ENCODE measurements at places on chromosomes 12 and 14.

DNA sequence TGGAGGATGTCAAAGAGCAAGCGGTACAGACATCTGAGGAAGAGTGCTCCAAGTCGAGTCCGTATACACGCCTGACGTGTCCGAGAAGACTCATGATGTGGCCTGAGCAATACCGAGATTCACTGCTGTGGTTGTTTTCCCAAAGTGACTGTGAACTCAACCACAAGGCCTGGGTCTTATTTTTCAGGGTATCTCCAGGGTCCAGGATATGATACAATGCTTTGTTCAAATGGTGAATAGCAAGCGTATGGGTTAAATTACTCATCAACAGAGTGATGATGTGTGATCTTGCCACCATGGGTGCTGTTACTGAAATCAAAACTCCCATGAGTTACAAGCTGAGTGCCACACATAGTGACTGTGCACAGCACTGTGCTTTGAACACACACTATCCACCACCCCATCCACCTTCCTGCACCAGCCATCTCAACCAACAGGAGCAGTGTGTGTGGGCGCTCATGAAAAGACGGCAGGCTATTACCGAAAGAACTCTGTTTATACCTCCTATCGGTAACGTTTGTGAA lies 109.6 kb downstream of the BCAT1 start:
- DNase-seq, result no peak

- DNase-seq, result no peak
Observed at GRCh38 chr14:21454843-21455544, 929 bp downstream of the CHD8 start.

DNA sequence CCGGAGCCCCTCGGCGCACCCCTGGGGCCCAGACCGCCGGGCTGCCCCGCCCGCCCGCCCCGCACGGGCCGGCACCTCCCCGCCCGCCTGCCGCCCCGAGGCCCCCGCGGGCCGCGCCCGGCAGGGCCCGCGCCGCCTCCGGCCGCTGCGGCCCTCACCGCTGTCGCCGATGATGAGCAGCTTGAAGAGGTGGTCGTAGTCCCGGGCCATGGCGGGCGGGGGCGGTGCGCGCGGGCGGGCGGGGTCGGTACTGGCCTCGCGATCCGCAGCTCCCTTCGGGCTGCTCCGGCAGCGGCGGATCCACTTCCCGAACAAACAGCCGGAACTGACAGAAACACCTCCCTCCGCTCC lies at the start of gene RAB35:
Gene RAB35 (minus strand): TSS at position 313 of the 351 bp plus-strand sequence. CDS start 103 bp downstream, at position 210.
- no peak for DNase-seq

GRCh38 chr14:62674563-62675237 lies 370.6 kb downstream of the KCNH5 start:
- DNase-seq, result no peak

GRCh38 chr14:51298895-51299294 lies 58.8 kb downstream of the TMX1 start:
- no peak for DNase-seq

Measured in LoVo (cell line).